Amygdala (tissue), 56 donors: ENCODE measurements at places on chromosomes 7 and 10.

DNA sequence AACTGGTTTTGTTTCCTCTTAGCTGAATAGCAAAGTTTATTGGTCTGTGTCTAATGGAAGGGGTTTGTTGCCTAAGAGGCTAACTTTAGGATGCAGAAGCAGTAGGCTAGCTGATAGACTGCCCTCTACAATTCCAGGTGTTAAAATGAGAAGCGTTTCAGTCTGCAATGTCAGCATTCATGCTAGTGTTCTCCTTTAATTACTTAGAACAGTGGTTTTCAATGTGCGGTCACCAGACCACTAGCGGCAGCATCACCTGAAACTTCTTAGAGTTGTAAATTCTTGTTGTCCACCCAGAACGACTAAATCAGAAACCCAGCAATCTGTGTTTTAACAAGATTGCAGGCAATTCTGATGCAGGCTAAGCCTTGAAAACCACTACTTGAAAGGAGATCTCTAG lies 392.9 kb downstream of the IPMK start:
- no peak for DNase-seq

- DNase-seq = no peak
Measured at GRCh38 chr10:76942628-76943416, 694.8 kb downstream of the KCNMA1 start.

- no peak for DNase-seq
Measured at GRCh38 chr10:102264371-102264770, 19.0 kb downstream of the GBF1 start.

- no peak for DNase-seq
Measured at GRCh38 chr7:131327049-131327625, 539 bp upstream of the MKLN1 start.

- DNase-seq = no peak
Measured at GRCh38 chr10:14185316-14186045, 145.2 kb downstream of the FRMD4A start.

DNA sequence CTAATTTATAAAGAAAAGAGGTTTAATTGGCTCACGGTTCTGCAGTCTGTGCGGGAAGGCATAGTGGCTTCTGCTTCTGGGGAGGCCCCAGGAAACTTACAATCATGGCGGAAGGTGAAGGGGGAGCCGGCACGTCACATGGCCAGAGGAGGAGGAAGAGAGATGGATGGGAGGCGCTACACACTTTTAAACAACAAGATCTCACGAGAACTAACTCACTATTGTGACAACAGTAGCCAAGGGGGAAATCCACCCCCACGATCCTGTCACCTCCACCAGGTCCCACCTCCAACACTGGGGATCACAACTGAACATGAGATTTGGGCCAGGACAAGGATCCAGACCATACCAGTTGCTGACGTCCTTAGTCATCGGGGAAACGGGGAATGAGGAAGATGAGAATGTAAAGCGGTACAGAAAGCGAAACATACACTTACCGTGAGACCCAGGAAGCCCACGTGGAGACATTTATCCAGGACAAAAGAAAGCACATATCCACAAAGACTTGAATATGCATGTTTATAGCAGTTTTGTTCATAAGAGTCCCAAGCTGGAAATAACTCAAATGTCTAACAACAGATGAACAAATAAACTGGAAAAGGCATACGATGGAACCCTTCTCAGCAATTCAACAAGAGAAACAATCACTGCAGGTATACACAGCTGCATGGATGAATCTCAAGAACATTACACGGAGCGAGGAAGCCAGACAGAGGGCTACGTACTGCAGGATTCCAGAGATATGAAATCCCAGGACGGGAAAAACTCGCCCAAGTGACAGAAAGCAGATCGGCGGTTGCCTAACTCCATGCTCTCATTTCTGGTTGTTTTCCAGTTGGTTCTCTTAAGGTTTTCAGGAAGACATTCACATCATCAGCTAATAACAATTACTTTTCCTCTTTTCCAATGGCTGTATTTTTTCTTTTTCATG lies 26.2 kb upstream of the INPP5A start:
- DNase-seq = no peak

DNA sequence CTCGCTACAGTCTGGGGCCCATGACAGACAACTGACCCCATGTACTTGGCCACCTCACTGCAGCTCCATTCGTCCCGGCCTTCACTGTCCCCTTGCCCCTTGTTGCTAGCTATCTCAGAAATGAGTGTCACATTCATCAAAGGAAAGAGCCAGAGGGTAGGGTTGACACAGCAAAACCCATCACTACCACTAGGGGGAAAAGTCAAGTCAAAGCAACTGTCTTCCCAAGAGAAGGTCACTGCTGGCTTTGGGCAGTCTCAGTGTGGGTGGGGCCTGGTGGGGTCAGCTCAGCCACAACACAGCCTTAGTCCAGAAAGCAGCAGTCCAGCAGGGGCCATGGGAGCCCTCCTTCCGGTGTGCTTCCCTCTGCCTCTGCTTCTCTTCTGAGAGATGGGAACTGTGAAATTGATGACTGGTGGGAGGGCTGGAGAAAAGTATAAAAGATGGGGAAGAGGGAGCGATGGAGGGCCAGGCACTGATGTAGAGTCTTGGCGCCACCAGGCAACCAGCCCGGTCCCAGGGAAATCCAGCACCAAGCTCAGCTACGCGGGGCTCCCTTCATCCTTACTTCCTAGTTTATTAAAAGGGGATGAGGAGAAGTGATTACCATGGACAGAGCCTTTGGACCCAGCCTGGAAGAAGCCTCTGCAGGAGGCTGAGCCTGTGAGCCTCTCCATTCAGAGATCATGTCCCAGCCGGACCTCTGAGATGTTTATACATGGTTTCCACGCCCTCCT lies 58.0 kb downstream of the PLXNA4 start:
- DNase-seq = no peak

DNA sequence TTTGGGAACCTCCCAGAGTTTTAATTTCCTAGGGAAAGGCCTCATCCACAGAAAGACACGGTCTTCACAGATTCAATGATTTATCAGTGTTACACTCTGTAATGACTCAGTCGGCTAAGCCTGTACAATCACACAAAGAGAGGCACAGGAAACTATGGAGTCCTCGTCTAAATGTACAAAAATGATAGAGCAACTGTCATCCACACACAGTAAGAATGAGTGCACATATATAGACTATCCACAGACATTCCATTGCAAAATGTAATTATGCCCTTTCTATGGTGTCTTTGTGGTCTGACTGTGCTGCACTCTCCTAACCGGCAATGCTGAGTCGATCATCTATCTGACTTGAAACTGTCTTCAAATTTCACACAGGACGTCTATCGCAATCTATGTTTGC lies 3.5 kb upstream of the NAMPT start:
- DNase-seq = no peak

GRCh38 chr10:61994405-61995219 lies 93.1 kb downstream of the ARID5B start:
- DNase-seq = no peak

GRCh38 chr10:89269433-89270152 lies 18.0 kb upstream of the LIPA start:
- DNase-seq = no peak

DNA sequence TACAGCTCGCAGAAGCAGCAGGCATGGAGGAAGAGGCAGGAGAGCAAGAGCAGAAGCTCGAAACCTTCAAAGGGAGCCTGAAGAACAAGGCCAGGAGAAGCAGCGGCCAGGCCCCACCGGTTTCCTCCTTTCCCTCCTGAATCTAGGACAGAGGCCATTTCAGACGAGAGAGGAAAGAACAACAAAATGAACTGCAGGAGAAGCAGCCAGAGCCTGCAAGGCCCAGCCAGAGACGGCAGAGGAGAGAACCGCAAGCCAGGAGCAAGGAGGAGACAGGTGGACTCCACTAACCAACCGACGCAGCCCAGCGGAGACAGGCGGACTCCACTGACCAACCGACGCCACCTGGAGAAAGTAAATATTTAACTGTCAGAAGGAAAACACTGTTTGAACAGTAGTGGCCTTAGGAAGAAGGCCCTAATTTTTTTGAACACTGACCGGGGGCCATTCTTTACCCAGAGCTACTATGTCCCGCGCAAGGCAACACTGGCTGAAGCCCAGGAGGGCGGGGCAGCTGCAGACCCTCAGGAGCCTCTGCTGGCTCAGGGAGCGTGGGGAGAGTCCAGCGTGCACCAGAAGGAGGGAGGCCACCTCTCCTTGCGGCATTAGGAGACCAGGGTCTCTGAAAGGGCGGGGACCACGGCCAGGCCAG lies 559.2 kb downstream of the PTPRN2 start:
- no peak for DNase-seq

DNA sequence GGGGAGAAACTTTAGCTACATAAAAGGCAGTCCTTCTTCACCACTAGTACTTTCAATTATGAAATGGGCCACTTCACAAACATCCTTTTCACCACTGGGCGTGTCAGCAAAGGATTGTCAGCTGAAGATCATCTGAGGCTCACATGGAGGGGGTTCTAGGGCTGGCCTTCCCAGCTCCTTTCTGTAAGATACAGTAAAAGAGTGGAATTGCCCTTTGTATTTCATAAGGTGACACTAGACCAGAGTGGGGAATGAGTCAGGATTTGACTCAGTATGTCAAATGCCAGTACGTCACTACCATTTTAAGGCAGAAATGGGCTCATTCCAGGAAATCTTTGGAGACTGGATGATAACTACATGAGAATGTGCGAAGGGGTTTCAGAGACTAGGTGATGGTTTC lies 21.2 kb upstream of the BLOC1S2 start:
- DNase-seq = no peak

- DNase-seq = no peak
Measured at GRCh38 chr10:67807855-67808456, 30.0 kb downstream of the DNAJC12 start.

- no peak for DNase-seq
Measured at GRCh38 chr10:112526139-112526538, 79.1 kb downstream of the VTI1A start.
